ENCODE measurements at places on chromosomes 3 and 15.
A peak's percentile ranks its signal among the peaks of the same experiment; 100 is the strongest.

DNA sequence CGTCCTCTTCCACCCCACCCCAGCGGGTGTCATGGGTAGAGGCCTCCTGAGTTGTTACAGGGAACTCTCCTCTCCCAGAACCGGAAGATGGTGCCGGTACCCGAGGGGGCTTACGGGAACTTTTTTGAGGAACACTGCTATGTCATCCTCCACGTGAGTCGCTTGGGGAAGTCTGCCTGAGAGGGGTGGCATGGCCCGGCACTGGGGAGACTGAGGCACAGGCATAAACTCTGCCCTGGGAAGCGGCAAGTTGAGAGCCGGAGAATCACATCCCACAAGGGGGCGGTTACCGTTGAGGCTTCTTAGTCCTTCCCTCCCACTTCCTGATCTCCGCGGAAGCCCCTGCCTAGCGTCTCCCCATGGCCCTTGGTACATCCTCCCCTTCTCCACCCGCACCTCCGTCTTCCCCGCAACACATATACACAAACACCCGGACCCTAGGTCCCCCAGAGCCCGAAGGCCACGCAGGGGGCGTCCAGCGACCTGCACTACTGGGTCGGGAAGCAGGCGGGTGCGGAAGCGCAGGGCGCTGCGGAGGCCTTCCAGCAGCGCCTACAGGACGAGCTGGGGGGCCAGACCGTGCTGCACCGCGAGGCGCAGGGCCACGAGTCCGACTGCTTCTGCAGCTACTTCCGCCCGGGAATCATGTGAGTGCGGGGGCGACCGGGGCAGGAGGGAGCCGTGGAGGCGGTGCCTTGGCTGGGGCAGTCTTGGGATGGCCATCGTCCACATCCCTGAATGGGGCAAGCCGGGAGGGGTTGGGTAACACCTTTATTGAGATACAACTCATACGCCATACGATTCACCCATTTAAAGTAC lies 3.4 kb downstream of the VILL start:
- peak; percentile 72 for DNase-seq

GRCh38 chr3:4601892-4602291 lies 108.7 kb downstream of the ITPR1 start:
- no peak for DNase-seq

GRCh38 chr3:52196977-52197376 lies 983 bp upstream of the ALAS1 start:
- no peak for DNase-seq

GRCh38 chr3:143040261-143040879 lies 39.0 kb downstream of the U2SURP start:
- DNase-seq, result peak; percentile 6

- DNase-seq, result no peak
Observed at GRCh38 chr3:177672252-177672911, 475.1 kb upstream of the TBL1XR1 start.

DNA sequence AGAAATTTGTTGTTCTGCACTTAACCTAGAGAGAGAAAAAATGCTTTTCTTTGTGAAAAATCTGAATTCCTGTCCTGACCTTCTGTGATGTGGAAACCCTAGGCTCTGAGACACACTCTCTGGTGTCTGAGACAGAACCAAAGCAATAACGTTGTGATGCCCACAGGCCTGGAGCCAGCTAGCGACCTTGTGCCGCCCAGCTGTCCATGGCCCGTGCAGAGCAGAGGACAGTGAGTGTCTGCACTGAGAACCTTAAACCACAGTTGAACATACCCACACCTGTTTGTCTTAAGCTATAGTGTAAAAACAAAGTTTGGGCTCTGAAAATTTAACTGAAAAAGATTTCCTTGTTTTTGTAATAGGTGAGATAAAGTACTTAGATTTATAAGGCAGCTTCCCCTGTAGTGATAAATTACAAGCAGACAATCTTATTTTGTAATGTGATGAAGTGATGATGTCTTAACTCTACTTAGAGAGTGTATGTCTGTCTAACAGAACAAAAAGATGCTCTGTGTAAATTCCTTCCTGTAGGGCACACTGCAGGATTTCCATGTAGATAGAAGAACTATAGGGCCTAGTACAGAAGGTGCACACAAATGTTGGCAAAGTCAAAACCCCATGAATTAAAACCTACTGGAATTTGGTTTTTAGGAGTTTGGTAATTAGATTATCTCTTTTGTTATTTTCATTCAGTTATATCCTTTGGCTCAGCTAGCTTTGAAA lies 62.7 kb downstream of the SNRK start:
- DNase-seq, result no peak

DNA sequence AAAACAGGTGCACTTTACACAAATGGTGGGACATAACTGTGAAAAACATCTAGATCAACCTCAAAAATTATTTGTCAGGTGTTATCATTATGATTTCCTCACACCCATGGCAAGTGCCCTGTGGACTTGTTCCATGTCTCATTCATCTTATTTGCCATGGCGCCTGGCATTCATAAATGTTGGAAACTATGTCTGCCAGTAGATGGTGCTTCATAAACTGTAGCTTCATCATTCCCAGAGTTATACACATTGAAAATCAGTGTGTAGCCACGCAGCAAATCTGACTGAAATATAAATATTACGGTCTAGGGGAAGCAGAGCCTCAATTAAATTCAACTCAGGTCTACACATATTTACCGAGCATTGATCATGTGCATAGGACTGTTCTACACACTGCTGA lies 90.7 kb downstream of the IMPG2 start:
- peak; percentile 14 for DNase-seq

- DNase-seq, result peak; percentile 68
Observed at GRCh38 chr15:67248011-67248505, 6.4 kb downstream of the AAGAB start.

GRCh38 chr3:15477951-15478639 lies 43.4 kb downstream of the COLQ start:
- DNase-seq, result no peak

DNA sequence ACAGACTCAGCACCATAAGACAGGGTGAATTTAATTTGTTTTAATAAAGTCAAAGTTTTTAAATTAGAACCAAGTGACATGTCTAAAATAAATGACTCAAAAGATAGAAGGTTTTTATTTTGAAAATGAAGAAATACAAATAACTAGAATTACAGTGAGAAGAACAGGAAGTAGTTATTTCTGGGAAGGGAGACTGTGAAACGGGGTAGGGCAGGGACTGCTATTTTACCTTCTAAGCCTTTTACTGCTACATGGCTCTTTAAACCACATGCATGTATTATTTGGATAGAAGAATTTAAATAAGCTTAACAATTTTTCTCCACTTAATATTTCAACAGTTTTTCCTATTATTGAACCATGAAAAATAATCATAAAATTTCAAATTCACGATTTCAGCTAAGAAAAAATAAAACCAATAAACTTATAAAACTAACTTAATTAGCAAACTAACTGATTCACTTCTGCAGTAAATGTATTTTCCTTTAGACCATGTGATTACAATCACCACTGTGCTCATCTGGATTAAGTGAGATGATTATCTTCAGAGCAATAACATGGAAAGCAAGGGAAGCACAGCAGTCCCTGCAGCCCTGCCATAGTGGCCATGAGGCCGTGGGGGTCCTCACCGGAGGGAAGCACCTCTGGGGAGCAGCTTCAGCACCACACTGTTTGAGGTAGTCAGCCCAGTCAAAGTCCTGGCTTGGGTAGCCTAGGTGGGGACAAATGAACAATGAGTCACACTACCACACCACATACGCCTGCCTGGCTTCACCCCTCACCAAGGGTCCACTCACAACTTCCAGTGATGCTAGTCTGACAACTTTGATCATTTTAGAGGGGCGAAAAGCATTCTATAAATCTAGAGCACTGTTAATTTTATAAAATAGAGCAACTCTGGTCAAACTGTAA lies 28.3 kb upstream of the STIMATE start:
- DNase-seq, result no peak

Data from fibroblast of skin of scalp (primary cell).